ENCODE measurements at places on chromosomes 2 and 18.
A peak's percentile ranks its signal among the peaks of the same experiment; 100 is the strongest.

DNA sequence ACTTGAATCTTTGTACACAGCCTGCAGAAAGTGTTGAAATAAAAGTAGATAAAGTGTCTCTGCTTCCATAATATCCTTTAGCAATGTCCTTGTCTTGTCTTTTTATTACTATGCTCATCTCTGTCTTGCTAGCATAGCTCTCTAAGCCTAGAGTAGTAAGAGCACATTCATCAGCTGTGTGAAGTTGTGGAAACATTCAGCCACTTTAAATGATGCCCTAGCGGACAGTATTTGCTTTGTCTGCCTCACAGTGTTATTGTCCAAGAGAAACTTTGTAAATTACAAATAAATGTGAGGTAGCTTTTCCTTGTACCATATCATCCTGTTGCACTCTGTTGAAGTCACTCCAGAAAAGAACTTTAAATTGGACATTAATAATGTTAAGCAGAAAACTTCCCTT is 60.3 kb upstream of the TTC21B start:
- DNase-seq: no peak

DNA sequence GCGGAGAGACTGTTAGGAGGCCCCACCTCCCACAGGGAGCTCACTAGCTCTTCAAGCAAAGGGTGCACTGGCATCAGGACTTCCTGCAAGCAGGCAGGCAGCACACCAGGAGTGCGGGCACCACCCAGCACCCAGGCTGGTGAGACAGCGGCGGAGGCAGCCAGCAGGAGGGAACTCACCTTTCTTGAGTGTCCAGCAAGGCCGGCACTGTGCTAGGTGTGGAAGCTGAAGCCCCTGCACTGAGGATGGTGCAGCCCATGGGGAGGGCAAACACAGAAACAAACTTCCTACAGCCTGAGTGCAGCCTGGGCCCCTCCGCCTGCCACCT is 100.7 kb upstream of the ID2 start:
- no peak for DNase-seq

DNA sequence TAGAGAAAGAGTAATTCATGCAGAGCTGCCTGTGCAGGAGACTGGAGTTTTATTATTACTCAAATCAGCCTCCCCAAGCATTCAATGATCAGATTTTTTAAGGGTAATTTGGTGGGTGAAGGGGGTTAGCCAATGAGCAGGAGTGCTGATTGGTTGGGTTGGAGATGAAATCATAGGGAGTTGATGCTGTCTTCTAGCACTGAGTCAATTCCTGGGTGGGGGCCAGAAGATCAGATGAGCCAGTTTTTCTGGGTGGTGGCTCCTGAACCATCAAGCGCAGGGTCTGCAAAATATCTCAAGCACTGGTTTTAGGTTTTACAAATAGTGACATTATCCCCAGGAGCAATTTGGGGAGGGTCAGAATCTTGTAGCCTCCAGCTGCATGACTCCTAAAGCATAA is 312.8 kb upstream of the THSD7B start:
- no peak for DNase-seq

GRCh38 chr2:26737221-26737620 is 26.9 kb upstream of the SLC35F6 start:
- DNase-seq: no peak

- DNase-seq: no peak
These were observed 35.7 kb upstream of the GPR155 start for GRCh38 chr2:174522553-174522952.

- no peak for DNase-seq
These were observed 209.3 kb downstream of the TDRD15 start for GRCh38 chr2:21332993-21333625.

DNA sequence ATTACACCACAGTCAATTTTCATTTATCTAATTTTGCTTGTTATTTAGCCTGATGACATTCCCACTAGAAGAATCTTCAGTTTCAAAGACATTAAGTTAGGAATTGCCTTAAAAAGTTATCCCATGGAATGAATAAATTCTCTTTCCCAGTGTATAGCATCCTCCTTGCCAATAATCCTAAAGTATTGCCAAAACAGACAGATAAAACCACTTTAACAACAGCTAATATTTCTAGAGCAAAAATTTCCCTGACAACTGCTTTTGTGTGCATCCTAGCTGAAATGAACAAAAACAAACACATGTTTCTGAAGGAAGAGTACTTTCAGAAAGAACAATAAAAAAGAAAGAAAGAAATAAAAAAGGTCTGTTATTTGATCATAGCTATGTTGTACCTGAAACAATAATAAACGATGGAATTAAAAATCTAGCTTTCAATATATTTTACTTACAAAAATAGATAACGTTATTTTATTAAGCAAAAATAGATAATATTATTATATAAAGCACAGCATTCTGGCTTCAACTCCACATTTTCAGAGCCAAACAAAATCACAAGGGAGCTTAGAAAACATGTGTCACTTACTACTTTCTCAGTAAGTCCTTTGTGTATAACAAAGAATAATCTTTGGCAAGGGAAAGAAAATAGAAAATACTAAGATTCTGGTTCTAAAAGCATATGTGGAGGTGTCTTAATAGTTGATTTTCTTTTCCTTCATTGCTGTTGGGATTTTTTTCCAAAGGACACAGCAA is 939.0 kb upstream of the CRIM1 start:
- DNase-seq: no peak

GRCh38 chr2:11377928-11378545 is 33.6 kb upstream of the ROCK2 start:
- peak; percentile 49 for DNase-seq

DNA sequence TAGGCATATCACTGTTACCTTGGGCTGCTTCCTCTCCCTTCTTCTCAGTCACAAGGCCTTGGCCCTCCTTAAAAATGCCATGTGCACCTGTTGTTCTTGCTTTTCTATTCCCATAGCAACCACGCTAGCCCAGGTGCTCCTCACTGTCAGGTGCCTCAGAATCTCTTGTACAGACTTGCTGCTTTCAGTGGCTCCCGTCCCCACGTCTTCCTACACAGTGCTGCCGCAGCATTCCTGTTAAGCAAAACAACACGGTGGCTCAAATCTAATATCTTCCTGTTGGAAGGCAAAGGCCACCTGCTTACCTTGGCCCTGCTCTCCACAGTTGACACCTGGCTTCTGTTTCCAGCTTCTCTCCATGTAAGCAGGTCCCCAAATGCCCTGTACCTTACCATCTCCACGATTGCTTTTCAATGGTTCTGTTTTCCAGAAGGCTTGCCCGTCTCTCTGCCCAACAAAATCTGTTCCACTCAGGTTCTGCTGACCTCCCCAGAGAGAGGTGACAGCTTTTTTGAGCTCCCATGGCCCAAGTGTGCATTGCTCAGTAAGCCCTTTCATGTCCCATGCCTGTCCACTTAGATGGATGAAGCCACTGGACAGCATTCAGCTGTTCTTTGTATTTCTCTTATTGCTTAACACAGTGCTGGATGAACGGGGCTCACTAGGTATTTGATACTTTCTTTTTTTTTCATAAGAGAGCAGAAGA is 240.4 kb downstream of the PRKCE start:
- DNase-seq: no peak

DNA sequence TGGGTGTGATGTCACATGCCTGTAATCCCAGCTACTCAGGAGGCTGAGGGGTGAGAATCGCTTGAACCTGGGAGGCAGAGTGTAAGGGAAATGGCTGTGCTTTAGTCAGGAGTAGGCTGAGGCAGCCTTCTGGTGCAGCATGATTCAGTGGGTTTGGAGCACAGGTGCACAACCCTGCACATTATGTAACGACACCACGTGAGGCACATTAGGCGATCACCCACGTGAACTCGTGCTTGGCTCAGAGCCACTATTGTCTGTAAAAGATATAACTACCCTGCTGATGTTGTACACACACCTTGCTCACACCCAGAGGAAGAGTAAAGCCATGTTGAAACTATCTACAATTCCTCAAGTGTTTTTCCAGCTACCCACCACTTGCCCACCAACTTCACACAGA is 54.8 kb upstream of the ZC3H15 start:
- DNase-seq: no peak

DNA sequence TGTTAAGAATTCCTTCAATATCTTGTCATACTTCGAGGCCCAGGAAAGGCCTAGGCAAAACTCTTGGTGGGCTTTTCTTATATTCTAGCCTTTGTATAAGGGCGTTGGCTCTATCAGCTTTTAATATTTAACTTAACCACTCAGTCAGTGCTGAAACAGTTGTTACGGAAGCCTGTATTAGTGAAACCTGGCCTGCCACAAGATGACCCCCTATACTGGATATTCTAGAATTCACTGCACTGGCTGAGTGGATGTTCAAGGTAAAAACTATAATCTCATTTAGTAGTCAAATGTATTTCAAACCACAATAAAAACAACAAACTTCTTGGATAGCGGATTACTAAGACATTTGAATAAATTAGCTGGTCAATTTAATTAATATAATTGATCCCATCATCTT is 91.7 kb upstream of the HNMT start:
- no peak for DNase-seq

All from tibial artery (tissue), 4 donors.